ENCODE measurements at places on chromosomes 2 and 18. TPM values are rescaled to one million over a fixed set of nuclear protein-coding genes. Genes with fewer than 3 reads are reported as not detected.

DNA sequence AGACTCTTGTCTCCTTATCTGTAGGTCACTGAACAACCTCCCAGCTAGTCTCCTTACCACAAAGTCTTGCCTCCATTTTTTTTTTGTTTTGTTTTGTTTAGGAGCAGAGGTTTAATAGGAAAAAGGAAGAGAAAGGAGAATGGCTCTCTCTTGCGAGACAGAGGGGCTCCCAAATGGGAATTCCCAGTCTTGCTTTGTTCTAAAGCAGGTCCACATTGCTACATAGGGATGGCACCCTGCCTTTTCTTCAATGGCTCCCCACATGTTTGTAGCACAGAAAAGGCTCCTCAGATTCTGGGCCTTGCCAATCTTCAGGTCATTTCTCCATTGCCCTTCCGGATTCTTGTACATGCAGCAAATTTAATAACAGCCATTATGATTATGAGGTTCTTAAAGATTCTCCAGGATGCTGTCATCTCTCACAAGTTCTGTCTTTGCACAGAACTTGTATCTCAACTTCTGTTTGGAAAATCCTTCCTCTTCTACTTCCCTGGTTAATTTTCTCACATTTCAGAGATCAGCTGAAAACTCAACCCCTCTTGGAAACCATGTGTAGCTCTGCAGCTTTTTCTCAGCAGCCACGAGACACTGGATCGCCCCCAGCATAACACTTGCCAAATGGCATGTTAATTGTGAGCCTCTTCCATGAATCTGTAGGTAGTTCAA is 23.6 kb downstream of the IL1F10 start:
- DNase-seq: no peak

DNA sequence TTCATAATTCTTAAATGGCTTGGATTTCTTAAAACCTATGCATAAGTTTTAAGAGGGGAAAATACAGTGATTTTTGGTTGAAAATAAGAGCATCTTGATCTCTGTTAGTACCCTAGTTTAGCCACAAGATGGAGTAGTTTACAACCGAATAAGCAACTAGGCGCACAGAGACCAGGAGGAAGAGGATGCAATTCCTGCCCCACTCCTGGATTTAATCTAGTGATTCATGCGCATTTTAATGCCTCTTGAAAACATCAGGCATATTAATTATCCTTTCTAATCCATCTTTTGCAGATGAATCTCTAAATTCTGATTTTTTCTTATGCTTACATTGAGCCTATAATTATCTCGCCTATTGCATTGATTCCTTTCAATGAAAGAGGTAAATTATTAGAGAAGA is 76.7 kb downstream of the MRPS9 start:
- no peak for DNase-seq

GRCh38 chr2:86809481-86810121 is 18.9 kb upstream of the CD8A start:
- no peak for DNase-seq

GRCh38 chr18:70068981-70069380 is 121.3 kb upstream of the CD226 start:
- DNase-seq: no peak

Gene KCTD18
- 13.8 TPM for total RNA-seq

Gene FAM124B
- 0.37 TPM for total RNA-seq

Gene ABCG8
- total RNA-seq: 0.48 TPM

Data from colonic mucosa (tissue), 4 donors.